DND-41 (cell line): ENCODE measurements at places on chromosomes 12 and 14.

- H3K27me3 ChIP-seq: peaks cover 2% of the 10 kb centered on the region
- H3K4me3 ChIP-seq: no peak overlapping the region
Measured at GRCh38 chr12:114291389-114292060, 114.4 kb downstream of the TBX5 start.

DNA sequence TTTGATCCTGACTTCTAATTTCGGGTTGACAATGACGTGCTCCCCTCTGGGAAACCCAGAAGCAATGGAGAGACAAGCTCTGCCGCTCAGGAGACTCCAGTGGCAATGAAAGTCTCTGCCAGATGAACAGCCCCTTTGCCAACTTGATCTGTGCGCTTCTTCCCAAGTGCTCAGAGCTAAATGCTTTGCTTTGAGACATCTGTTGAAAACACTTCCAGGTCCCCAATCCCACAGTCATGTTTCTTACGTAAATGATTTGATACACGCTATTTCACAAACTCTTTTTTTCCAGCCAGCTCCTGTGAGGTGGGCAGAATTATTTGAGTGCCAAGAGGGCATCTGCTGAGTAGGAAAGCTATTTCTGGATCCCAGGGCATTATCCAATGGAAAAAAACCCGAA lies 147.6 kb downstream of the RIMBP2 start:
- no peak overlapping the region for H3K4me3 ChIP-seq
- no peak overlapping the region for H3K27ac ChIP-seq
- H3K4me1 ChIP-seq: peaks cover 38% of the 10 kb centered on the region
- no peak for DNase-seq

DNA sequence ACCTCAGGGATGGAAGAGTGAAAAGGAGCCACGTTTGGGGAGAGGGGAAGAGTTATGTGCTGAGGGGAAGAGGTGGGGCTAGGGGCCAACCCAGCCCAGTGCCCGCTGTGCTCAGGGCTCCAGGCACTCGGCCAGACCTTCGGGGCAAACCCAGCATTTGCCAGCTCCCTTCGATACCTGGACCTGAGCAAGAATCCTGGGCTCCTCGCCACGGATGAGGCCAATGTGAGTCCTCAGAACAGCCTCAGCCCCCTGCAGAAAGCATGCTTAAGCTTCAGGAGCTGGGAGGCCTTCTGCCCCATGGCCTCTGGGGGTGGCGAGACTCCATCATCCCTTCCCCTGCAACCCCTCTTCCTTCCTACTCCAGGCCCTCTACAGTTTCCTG lies 5.0 kb downstream of the CARMIL3 start:
- peaks cover 14% of the 10 kb centered on the region for H3K4me1 ChIP-seq
- DNase-seq: no peak
- H3K4me3 ChIP-seq: no peak overlapping the region
- no peak overlapping the region for H3K27ac ChIP-seq
- no peaks in the 10 kb centered on the region for H3K27me3 ChIP-seq

- H3K27ac ChIP-seq: no peak overlapping the region
- no peak for DNase-seq
- no peaks in the 10 kb centered on the region for H3K4me1 ChIP-seq
- peaks cover 25% of the 10 kb centered on the region for H3K36me3 ChIP-seq
Measured at GRCh38 chr14:89267163-89267562, 149.9 kb downstream of the FOXN3 start.

GRCh38 chr14:85527006-85527405 lies 2.9 kb upstream of the FLRT2 start:
- no peak overlapping the region for H3K27ac ChIP-seq
- H3K36me3 ChIP-seq: no peaks in the 10 kb centered on the region
- no peaks in the 10 kb centered on the region for H3K27me3 ChIP-seq
- H3K4me3 ChIP-seq: no peak overlapping the region
- no peaks in the 10 kb centered on the region for H3K4me1 ChIP-seq

- peak overlapping the region; percentile 69; the same call in 1 of the 2 replicates for H3K4me3 ChIP-seq
- DNase-seq: no peak
- peak overlapping the region; percentile 73 for H3K27ac ChIP-seq
- H3K27me3 ChIP-seq: no peaks in the 10 kb centered on the region
Measured at GRCh38 chr14:21526672-21527317, 649 bp upstream of the SALL2 start.

DNA sequence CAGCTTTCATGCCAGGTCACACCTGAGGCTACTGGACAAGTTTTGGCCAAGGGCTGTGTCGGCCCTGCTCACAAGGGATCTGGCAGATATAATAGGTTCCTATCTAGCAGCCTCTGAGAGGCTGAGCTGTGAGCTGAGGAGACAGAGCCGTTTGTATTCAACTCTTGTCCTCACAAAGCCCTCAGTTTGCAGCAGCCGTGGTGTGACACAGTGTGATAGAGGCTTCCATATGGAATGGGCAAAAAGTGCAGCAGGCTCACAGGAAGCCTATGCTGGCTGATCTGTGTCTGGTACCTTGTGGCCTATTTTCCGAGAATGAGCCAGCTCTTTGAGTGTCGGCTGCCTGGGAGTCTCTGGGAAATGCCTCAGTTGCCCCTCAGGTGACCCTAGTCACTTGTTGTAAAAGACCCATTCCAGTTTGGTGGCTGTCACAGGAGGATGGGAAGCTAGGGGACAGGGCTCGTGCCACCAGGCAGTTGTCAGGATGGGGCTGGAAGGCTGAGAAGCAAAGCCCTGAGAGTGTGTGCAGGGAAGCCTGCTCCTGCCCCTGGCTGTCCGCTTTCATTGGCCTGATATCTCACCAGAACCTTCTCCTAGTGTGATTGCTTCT lies 16.1 kb downstream of the VRTN start:
- no peak overlapping the region for H3K27ac ChIP-seq
- H3K27me3 ChIP-seq: peaks cover 21% of the 10 kb centered on the region
- H3K4me1 ChIP-seq: 0 out of 2 replicates have a peak, but pooled peaks cover 3% of the 10 kb centered on the region
- no peak overlapping the region for H3K4me3 ChIP-seq
- no peak for DNase-seq

GRCh38 chr14:33516898-33517436 lies 433.9 kb downstream of the EGLN3 start:
- H3K4me3 ChIP-seq: no peak overlapping the region
- no peaks in the 10 kb centered on the region for H3K4me1 ChIP-seq
- DNase-seq: no peak
- no peak overlapping the region for H3K27ac ChIP-seq

- H3K27me3 ChIP-seq: no peaks in the 10 kb centered on the region
- DNase-seq: no peak
- no peaks in the 10 kb centered on the region for H3K4me1 ChIP-seq
- no peak overlapping the region for H3K27ac ChIP-seq
Measured at GRCh38 chr12:3389986-3390385, 101.0 kb upstream of the PRMT8 start.

DNA sequence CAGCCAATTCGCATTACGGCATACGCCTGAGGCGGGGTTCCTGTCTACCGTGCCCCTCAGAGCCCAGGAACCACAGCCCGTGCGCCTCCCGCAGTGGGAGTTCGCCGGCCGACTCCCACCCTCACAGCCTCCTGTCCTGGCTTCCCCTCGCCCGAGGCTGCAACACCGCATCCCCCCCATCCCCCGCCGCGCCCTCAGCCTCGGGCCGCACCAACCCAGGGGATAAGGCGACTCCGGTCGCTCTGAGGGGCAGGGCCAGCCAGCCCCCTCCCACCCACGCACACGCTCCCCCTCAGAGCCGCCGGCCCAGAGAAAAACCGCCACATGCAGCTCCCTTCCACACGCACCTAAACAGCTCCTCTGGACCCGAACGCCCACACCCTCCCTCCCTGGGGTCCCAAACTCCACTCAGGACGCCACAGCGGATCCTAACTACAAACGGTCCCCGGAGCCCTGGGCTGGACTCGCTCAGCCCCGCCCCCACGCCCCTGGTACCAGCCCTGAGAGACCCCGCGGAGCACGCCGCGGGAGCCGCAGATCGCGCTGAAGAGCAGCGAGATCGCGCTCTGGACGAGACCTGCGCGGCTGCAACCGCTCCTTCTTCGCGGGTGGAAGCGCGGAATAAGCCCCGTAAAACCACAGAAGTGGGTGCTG lies at the start of gene C14orf39:
Gene C14orf39, minus strand, starts transcription at position 466 of the 654 bp plus-strand sequence. CDS start 985 bp downstream, outside the sequence.
- no peaks in the 10 kb centered on the region for H3K27me3 ChIP-seq
- DNase-seq: no peak
- H3K4me1 ChIP-seq: no peaks in the 10 kb centered on the region
- no peak within 1 kb of the TSS for H3K27ac ChIP-seq
- no peak within 1 kb of the TSS for H3K4me3 ChIP-seq

DNA sequence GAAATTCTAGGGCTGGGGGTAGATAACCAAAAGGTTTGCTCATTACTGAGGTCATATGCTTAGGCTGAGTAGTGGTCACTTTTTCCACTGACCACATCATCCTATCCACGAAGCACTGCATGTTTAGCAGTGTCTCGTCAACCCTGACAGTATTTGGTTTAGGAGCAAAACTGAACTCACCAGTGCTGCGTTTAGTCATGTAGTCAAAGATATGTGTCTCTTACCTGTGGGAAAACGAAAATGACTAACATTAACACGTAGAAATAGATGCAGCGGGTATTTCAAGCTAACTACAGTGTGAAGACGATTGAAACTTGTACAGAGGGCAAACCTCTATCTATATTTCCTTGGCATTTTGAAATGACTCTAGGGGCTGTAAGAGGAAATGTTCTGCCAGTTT lies 34.6 kb downstream of the MTHFD1 start:
- no peaks in the 10 kb centered on the region for H3K4me1 ChIP-seq
- no peak overlapping the region for H3K4me3 ChIP-seq
- no peaks in the 10 kb centered on the region for H3K27me3 ChIP-seq
- peaks cover 84% of the 10 kb centered on the region for H3K36me3 ChIP-seq
- no peak overlapping the region for H3K27ac ChIP-seq

GRCh38 chr12:62192180-62192902 lies 67.9 kb upstream of the USP15 start:
- DNase-seq: peak; percentile 46
- H3K27me3 ChIP-seq: peaks cover 10% of the 10 kb centered on the region
- no peak overlapping the region for H3K4me3 ChIP-seq

- H3K27ac ChIP-seq: no peak overlapping the region
- no peaks in the 10 kb centered on the region for H3K36me3 ChIP-seq
- H3K4me1 ChIP-seq: no peaks in the 10 kb centered on the region
Measured at GRCh38 chr12:8996682-8997405, 7.5 kb downstream of the KLRG1 start.

GRCh38 chr14:34851395-34851794 lies 23.8 kb downstream of the BAZ1A start:
- no peaks in the 10 kb centered on the region for H3K4me1 ChIP-seq
- no peak overlapping the region for H3K4me3 ChIP-seq
- peaks cover 80% of the 10 kb centered on the region for H3K36me3 ChIP-seq
- DNase-seq: no peak
- H3K27me3 ChIP-seq: no peaks in the 10 kb centered on the region

DNA sequence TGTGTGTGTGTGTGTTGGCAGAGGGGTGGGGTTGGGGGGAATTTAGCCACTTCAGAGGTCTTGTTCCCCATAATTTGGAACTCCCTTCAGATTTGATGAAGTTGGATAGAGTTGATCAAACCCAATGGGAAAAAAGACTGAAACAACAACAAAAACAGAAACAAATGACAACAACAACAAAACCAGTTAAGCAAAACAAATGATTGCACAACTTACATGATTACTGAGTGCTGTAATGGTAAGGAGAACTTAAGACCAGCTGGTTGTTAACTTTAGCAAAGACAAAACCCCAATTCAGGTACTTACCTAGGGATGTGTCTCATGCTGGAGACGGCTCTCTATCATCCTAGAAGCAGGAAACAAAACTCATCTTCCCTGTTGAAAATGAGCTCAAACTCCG lies 107.8 kb upstream of the DDHD1 start:
- no peak overlapping the region for H3K27ac ChIP-seq
- H3K36me3 ChIP-seq: peaks cover 34% of the 10 kb centered on the region
- no peaks in the 10 kb centered on the region for H3K4me1 ChIP-seq
- DNase-seq: no peak
- H3K4me3 ChIP-seq: no peak overlapping the region

DNA sequence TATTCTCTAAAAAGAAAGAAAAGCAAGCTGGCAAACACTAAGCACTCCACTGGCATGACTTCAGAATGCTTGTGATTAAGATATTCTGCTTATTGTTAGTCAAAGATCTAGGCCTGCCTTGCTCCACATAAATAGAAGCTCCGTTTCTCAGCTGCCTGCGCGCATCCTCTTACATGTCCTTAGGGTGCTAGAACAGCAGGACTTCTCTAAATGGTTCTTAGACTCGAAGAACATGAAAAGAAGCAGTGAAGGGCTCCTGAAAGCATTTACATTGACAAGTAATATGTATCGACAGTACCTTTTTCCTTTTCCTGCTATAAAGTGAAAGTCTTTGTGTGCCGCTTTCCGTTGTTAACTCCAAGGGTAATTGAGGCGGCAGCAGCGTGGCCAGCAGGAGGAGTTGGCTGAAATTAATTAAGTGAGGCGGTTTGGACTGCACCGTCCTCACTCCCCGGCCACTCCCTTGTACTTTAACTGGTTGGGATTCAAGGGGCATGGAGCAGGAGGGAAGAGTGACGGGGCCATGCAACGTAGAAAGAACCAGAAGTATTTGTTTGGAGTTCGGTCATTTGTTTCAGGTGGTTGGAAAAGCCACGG lies 34.2 kb upstream of the OTX2 start:
- no peak overlapping the region for H3K4me3 ChIP-seq
- no peak overlapping the region for H3K27ac ChIP-seq
- no peak for DNase-seq
- H3K4me1 ChIP-seq: no peaks in the 10 kb centered on the region
- H3K36me3 ChIP-seq: no peaks in the 10 kb centered on the region

- H3K27ac ChIP-seq: no peak overlapping the region
- no peaks in the 10 kb centered on the region for H3K27me3 ChIP-seq
- no peak overlapping the region for H3K4me3 ChIP-seq
- no peaks in the 10 kb centered on the region for H3K4me1 ChIP-seq
- DNase-seq: no peak
Measured at GRCh38 chr14:74942181-74942580, 13.2 kb downstream of the PGF start.

GRCh38 chr12:52355176-52355575 lies 12.1 kb downstream of the KRT85 start:
- no peaks in the 10 kb centered on the region for H3K36me3 ChIP-seq
- DNase-seq: no peak
- peaks cover 17% of the 10 kb centered on the region; the same call in 1 of the 2 replicates for H3K4me1 ChIP-seq
- H3K27me3 ChIP-seq: peaks cover 5% of the 10 kb centered on the region
- H3K27ac ChIP-seq: no peak overlapping the region
- H3K4me3 ChIP-seq: no peak overlapping the region

DNA sequence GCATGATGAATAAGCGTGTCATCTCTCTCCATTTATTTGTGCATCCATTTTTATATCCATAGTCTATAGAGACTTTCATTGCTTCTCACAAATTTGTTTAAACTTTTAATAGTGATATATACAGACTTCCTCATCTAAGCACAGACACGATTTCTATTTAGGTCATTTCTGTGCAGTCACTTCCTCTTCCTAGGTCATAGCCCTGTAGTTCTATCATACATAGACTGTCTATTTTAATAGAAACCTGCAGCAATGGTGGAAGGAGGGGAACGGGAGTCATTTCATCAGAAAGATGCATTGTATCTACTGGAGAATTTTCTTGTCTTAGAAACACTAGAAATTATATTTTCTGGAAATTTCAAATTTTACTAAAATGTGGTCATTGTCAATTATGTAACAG lies 133.4 kb upstream of the FGD4 start:
- peaks cover 21% of the 10 kb centered on the region for H3K4me1 ChIP-seq
- DNase-seq: no peak
- H3K36me3 ChIP-seq: no peaks in the 10 kb centered on the region
- H3K27me3 ChIP-seq: no peaks in the 10 kb centered on the region
- no peak overlapping the region for H3K27ac ChIP-seq
- no peak overlapping the region for H3K4me3 ChIP-seq
